MCF 10A (cell line): ENCODE measurements at places on chromosomes 13 and 19.

GRCh38 chr19:54341295-54341694 is 2.3 kb upstream of the LILRA4 start:
- DNase-seq: no peak

- DNase-seq: no peak
These were observed 7.1 kb downstream of the SPRED3 start for GRCh38 chr19:38395381-38396114.

GRCh38 chr13:77429320-77430142 is 102.6 kb upstream of the MYCBP2 start:
- DNase-seq: no peak

DNA sequence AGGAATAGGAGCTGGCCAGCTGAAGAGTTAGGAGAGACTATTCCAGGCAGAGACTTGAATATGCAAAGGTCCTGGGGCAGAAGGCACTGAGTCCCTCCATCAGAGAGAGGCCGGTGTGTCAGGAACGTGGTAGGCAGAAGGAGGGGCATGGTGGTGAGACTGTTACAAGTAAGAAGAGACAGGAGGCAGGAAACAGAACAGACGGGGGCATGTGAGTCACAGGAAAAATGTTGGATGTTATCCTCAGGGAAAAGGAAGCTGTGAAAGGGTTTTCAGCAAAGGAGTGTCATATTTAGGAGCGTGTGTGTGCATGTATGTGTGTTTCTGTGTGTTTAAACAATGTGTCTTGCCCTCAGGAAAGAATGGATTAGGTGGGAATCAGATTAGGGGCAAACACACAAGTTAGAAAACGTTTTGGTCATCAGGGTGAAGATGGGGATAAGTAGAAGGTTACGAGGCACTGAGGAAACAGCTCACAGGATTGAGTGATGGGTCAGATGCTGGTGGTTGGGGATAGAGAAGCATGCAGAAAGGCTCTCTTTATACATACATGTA is 1.1 kb downstream of the EDDM13 start:
- DNase-seq: peak; percentile 5

- DNase-seq: no peak
These were observed 125.0 kb downstream of the VWA8 start for GRCh38 chr13:41835871-41836270.

DNA sequence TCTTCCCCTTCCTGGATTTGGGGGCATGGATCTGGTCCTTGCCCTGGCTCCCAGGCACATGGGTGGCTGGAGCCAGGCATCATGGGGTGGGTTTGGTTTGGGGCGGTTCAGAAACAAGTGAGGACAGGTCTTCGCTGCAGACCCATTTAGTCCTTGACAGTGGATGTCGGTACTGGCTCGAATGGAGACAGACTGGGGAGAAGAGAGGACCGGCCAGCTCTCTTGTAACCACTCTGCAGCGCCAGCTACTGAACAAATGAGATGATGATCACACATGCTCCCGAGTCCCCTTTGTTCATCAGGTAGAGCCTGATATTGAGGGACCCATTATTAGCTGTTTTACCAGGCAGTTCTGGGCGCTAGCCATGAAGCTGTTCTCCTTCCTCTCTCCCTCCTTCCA is 64.5 kb downstream of the CHST8 start:
- no peak for DNase-seq

GRCh38 chr13:82477436-82477835 is 1404.8 kb downstream of the SLITRK1 start:
- DNase-seq: no peak

- DNase-seq: peak; percentile 82
These were observed 9.1 kb upstream of the LILRB5 start for GRCh38 chr19:54266133-54266532.

DNA sequence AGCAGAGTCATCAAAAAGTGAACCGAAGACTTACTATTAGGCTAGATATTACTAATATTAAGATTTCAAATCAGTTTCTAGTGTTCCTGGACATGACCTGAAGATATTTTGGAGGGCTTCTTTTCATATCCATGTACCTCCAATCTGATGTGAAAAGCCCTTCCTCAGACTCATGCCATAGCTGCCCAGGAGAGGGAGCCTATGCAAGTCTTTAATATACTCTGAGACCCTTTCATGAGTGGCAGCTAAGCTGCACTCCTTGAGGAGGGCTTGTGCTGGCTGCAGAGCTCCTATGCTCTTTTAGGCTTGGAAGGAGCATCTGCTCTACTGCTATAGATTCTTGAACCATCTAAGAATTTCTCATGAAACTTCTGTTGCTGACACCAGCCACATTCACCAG is 715.3 kb downstream of the OLFM4 start:
- no peak for DNase-seq
